Mammary epithelial cell (primary cell): ENCODE measurements at places on chromosomes 1 and 21.

DNA sequence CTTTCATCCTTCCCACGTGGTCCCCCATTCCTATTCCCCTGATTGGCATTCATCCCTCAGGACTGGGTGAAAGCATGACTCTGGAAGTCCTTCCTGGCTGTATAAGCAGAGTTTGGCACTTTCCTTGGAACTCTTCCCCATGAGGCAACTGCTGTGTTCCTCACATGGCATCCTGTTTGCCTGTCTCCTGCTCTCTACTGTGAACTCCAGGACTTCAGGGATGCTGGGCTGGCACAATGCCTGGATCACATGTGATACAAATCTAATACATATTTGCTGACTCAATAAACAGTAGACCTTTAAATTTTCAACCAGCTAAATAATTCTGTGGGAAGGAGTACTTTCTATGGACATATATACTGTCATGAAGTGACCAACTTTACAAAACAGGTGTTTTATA lies 46.8 kb upstream of the EDEM3 start:
- peak; percentile 48 for DNase-seq

- DNase-seq, result peak; percentile 74
These were observed 1.9 kb upstream of the MED18 start for GRCh38 chr1:28326984-28327383.

DNA sequence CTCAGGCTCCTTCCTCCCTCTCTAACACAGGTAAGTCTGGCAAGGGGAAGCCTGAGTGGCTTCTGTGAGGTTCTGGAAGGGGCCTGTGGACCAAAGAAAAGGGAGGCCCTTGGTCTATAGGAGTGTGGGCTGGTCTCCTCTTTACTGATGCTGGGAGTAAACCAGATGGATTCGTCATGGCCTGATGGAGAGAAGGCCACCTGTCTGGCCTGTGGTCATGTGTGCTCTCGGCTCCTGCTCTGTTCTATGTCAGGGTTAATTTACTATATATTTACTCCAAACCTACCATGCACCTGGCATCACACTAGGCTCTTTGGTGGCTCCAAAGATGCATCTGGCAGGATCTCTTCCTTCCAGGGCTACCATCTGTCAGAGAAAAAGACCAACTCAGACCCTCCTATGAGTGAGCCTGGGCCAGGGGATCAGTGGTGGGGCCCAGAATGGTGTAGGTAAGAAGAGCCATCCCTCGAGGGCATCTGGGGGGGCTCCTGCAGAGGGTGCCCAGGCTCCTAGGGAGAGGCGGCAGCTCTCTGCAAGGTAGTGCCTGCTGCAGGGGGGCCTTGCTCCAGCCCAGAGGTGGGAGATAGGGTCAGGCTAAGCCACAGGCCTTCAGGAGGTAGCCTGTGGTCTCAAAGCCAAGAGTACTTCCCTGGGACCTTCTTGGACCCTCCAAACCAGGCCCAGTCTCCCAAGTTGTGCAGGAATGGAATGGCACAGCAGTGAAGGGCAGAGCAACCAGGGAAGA lies 68.2 kb upstream of the SELENON start:
- DNase-seq, result no peak

GRCh38 chr1:27366411-27367159 lies at the start of gene MAP3K6:
Gene MAP3K6, minus strand, starts transcription at chr1:27366961. Its CDS starts 364 bp downstream, at chr1:27366597.
- DNase-seq, result peak; percentile 87

- no peak for DNase-seq
These were observed 11.6 kb downstream of the GMEB1 start for GRCh38 chr1:28680151-28680550.
